ENCODE measurements at places on chromosomes 6 and 20.

DNA sequence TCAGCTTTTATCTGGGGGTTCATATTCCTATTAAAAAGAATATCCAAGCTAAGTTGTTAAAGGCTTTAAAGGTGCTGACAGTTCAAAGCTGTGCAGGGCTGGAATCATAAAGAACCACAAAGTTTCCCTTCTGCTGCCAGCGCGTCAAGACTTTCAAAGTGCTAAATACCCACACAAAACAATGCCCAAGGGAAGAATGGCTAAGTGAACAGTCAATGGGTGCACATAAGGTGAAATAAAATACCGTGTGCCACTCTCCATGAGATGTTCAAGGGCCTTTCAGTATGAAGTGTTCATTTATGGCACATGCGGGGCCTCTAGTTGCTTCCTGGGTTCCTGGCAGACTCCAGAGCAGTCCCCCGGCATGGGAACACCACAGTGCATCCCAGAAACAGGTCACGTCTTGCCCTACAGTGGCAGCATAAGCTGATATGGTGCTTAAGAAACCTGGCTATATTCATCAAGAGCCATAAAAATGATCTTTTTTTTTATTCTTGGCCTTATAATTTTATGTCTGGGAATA lies 14.1 kb downstream of the TXNDC5 start:
- no peak for DNase-seq

GRCh38 chr6:142868917-142869316 lies 76.1 kb downstream of the HIVEP2 start:
- DNase-seq: no peak

GRCh38 chr6:18260448-18261106 lies 3.8 kb downstream of the DEK start:
- no peak for DNase-seq

GRCh38 chr20:25269057-25269832 lies 21.4 kb downstream of the PYGB start:
- DNase-seq: no peak

DNA sequence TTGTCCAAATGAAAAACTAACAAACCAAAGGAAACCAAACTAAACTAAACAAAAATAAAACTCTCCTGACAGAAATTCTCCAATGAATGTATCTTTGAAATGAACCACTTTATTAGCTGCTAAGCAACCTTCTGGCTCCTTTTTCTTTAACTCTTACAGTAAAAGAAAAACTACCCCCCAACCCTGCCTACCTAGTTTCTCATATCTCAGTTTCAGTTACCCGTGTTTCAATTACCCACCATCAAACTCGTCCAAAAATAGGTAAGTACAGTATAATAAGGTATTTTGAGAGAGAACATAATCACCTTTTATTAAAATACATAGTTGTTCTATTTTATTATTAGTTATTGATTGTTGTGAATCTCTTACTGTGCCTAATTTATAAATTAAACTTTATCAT lies 177.4 kb upstream of the THEMIS start:
- no peak for DNase-seq

DNA sequence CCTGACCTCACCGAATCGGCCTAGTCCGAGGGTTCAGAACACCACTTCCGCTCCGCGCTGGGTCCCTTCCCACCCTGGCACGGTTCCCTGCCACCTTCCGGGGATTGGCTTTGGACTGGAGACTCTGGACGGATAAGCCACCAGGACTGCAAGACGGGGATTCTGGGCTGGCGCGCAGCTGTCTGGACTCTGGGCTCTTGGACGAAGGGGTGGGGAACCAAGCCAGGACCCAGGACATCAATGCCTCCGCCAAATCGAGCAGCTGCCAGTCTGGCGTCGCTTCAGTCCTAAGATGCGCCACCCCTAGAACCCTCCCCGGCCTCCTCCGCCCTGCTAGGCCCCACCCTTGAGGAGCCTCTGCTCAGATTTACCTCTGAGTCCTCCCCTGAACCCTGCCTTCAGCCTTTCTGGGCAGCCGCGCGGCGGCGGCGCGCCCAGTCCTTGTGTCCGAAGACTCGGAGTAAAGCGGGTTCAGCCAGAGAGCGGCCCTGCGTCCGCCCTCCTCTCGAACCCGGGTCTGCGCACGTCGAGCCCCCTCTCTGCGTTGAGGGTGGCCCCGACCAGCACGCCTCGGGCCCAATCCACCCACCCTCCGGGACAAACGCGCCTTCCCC lies 1.2 kb downstream of the KCNK17 start:
- DNase-seq: no peak

DNA sequence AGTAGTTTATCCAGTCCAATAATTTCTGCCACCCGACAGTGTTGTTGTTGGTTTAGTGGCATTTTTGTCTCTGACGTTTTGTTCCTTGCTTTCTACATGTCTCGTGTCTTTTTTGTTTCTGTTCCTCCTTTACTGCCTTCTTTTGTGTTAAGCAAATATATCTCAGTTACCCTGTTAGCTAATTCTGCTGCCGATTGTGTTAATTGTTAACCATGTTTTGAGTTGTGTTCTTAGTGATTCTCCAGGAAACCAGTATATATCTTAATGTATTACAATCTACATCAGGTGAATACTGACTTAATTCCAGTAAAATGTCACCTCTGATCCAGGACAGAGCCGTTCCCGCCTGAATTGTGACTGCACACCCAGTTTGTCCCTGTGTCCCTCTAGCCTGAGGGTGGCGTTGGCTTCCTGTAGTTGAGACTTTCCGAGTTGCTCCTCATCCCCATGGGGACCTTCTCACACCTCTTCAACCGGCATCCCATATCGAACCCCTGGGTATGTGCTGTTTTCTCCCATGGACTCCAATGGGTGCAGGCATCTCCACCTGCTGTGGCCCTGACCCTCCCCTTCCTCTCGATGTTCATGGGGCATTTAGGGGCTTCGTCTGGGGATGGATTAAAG lies 35.8 kb upstream of the BHLHE23 start:
- no peak for DNase-seq

GRCh38 chr6:116439522-116440051 lies 21.6 kb upstream of the CALHM6 start:
- DNase-seq: no peak

GRCh38 chr20:46107061-46107460 lies 11.1 kb upstream of the CD40 start:
- DNase-seq: no peak

- DNase-seq: peak; percentile 30
These were observed 3.1 kb downstream of the PXDC1 start for GRCh38 chr6:3748208-3749066.

DNA sequence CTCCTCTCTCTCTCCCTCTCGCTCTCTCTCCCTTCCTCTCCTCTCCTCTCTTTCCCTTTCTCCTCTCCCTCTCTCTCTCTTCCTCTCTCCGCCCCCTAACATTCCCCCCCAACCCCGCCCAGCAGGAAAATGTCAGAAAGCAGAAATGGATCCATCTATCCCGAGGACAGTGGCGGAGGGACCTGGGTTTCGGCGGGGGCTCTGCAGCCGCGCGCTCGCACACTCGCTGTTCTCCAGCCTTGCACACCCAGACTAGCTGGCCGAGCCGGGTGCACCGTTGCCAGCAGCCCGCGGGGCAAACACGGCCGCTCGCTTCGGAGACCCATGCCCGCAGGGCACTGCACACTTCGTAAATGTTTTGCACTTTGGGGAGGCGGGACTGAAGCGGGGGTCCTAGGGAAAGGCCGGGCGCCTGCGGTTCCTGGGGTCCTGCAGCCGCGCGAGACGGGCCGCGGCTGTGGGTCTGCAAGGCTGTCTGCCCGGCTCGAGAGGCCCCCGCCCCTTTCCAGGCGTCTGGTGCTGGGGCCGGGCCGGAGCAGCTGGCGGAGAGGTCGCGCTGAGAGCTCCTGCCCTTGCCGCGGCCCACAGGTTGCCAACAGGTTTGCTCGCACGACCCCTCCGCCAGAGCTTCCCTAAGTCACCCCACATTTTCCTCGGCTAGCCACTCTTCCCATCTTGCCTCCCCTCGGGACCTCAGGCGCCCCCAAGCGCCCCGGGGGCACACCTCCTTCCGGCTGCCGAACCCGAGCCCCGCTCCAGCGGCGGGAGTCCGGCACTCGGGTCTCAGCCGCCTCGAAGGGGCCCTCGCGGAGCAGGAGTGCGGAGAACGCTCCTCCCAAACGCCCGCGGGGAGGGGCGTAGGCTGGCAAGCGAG lies 818 bp upstream of the MDGA1 start:
- DNase-seq: peak; percentile 47

GRCh38 chr6:153568628-153569027 lies 437.5 kb upstream of the RGS17 start:
- DNase-seq: no peak

GRCh38 chr20:41865938-41866337 lies 247.8 kb upstream of the CHD6 start:
- no peak for DNase-seq
